ENCODE measurements at places on chromosomes 1 and 21.

DNA sequence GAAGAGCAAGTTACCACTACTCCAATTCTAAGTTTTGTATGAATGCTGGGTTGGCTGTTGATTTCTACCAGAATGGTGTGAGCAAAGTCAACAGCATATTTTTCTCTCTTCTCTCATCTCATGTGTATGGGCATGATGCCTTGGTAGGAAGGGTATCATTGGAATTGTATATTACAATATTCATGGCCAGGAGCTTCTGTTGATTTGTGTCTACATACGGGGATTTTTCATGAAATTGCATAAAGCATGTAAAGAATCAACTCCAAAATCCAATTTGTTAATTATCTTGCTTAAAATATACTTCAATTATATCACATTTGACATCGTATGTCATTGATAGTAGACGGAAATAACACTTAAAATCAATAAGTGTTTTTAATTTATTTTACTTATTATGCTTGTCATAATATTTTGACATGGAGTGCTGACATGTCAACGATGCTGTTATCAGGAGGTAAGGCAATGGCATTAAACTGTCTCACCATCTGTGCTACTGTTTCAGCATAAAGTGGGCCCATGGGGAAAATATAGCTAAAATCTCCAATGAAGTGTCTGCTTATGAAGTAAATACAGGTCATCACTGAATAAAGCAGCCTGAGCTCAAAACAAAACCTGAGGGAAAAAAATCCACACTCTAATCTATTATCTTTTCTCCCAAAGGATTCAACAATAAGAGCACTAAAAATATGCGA lies 142.2 kb upstream of the NBPF11 start:
- no peak for DNase-seq

DNA sequence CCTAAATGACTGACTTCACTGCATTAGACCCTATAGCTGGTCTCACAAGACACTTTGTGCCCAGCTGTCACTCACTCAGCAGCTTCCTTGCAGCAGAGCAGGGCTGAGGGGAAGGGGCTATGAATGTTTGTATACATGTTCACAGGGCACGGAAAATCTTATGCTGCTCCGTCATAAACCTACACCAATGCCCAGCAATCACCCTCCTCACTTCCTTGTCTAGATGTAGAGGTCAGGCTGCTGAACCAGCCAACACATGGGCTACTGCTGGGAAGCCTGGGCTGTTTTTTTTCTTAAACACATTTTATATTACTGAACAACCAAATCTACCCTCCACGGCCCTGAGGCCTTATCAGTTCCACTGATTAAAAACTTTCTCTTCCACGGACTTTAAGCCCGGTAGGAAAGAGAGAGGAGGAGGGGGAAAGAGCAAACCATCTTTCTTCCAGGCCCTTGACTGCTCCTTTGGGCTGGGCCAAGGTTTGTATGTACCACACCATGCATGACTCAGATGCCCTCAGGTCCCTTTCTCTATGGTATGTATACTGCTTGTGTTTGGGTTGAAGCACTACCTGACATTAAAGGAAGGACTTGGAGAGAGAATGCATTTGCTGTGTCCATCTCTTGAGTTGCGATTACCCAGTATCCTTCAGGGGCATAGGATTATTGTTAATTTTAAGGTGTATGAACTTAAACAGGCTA lies 12.7 kb downstream of the MTFR1L start:
- DNase-seq: no peak

DNA sequence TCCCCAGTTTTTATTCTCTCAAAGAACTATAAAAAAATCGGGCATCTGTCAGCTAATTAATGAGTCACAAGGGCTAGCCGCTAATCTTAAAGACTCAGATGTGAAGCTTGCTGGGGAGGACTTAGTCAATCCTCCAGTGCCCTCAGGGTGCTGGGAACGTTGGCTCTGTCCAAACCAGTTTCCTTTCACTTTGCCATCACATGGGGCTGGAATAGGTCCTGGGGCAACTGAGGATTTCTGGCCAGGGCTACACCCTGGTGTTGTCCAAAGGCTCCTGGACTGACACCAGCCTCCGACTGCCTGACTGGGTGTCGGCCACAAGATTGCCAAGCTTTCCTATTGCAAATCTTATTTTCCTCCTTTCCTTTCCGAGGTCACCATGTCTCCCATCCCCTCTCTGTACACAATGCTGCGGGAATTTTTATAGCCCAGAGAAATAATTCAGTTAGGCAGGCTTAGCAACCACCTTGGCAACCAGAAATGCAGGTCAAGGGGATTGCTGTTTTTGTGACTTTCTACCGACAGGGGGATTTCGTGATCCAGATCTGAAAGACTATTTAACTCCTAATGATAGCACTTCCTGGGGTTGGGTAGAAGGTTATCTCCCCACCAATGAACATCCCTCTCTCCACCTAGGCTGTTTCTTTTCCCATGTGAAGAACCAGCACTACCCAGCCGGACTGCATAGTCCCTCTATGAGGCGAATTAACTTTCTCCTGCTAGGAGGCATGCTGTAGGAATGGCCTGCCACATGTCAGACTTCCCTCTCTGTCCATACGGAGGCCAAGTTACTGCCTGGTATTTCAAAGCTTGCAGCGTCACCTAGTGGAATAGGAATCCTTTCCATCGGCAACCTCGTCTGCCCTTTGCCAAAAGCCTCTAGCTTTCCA lies 29.9 kb upstream of the CTBS start:
- no peak for DNase-seq

DNA sequence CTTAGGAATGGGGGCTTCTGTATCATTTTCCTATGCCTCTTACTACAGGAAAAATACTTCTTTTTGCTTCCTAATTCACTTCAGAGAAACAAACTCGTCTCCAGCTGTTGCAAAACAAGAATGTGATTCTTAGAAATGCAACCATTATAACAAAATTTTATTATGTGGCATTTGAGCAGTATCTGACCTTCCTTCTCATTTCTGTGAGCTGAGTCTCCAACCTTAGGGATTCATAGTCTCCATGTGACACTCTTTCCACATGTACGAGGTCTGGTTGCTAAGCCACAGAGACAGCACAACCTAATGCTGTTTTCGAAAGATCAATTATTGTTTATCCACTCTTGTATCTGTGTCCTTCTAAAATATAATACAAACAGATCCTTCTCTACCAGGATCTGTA lies 75.3 kb upstream of the RGS4 start:
- no peak for DNase-seq

DNA sequence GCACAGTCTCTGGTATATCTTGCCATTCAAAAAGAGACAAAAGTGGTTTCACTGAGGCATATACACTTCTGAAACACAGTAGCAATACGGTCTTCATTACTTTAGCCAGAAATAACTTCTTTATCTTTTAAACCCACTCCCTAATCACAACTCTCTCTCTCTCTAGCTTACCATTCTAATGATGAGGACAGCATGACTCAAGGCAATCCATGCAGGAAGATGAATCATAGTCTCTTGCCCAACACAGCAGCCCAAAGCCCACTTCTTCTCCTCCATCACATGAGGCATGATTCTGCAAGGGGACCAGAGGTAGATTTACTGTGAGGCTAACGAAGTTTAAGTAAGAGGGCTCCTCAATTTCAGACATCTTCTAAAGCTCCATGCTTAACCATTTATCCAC lies 285.0 kb upstream of the NR5A2 start:
- DNase-seq: no peak

- DNase-seq: no peak
Observed at GRCh38 chr1:219965285-219966070, 37.1 kb upstream of the SLC30A10 start.

GRCh38 chr1:212727386-212728181 lies 27.9 kb upstream of the BATF3 start:
- DNase-seq: no peak

DNA sequence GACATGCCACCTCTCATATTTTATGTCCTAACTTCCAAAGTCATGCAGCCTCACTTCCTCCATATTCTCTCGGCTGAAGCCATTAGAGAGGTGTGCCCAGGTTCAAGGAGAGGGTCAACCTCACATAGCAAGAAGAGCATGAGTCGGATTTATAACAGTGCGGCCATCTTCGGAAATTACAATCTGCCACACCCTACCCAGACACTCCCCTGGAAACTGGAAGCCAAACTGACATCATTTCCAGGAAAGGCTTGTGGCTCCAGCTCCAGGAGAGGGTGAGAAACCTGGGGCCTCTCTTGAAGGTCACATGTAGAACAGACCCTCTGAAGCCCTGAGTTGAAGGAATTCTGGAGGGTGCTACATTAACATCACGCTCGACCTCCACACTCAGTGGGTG lies 73.5 kb downstream of the RRAGC start:
- DNase-seq: no peak

DNA sequence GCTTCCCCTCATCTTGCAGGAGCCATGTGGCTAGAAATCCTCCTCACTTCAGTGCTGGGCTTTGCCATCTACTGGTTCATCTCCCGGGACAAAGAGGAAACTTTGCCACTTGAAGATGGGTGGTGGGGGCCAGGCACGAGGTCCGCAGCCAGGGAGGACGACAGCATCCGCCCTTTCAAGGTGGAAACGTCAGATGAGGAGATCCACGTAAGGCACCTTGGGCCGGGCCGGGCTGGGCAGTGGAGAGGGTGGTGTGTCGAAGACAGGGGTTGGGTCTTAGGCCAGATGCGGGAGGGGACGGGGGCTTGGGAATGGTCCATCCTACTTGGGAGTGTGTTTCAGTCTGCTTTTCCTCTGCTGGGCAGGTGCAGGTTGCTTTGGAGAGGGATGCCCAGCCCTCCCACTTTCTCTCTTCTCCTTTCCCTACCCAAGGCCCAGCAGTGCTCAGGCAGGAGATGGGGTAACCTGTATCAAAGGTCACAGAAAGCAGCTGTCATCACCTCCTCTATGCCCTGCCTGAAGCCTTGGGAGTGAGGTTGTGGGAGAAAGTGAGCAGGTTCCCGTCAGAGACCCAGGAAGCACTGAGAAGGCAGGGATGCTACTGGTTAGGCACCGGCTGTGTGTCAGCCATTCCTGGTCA lies 18.9 kb downstream of the EPHX1 start:
- DNase-seq: no peak

- DNase-seq: no peak
Observed at GRCh38 chr1:43970502-43970901, 692 bp downstream of the DPH2 start.

DNA sequence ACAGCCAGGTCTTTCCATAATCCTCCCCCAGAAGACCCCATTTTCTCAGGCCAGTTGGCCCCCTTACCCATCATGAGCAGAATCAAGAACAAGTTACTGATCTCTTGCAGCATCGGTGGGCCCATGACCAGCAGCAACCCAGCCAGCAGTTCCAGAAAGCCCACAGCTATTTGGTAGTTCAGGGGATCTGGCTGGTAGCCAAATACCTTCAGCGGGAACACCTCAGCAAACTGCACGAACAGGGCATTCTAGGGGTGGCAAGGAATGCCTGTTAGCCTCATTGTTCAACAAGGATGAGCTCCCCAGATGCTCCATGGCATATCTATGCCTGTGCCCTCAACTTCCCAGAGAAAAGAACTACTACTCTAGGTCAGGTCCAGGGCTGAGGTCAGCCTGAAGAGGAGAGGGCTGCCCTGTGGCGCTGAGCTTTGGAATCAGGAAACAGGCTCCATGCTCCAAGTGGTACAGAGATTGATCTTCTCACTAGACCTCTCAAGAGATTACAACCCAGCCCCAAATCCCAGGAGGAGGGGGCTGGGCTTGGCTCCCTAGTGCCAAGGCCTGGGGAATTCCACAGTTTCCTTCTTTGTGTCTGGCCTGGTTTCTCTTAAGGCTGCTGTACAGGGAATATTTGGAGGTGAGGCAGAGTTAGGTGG lies 1.3 kb downstream of the TMEM35B start:
- no peak for DNase-seq

DNA sequence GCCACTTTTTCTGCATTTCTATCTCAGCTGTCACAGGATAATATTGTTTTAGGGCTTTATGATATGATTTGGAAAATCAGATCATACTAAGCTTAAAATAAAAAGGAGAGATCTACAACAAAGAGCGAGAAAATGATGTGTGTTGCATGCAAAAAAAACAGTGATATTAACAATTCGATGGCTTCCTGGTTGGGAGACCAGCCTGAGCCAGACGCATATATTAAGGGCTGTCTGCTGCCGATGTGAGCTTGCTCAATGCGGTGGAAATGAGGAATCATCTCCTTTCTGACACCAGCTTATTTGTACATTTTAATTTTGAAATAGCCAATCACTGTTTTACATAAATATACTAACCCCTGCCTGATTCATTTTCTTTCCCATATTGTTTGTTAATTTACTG lies 862.6 kb downstream of the USP25 start:
- DNase-seq: no peak

- no peak for DNase-seq
Observed at GRCh38 chr1:153488731-153489130, 28.3 kb upstream of the S100A7 start.

DNA sequence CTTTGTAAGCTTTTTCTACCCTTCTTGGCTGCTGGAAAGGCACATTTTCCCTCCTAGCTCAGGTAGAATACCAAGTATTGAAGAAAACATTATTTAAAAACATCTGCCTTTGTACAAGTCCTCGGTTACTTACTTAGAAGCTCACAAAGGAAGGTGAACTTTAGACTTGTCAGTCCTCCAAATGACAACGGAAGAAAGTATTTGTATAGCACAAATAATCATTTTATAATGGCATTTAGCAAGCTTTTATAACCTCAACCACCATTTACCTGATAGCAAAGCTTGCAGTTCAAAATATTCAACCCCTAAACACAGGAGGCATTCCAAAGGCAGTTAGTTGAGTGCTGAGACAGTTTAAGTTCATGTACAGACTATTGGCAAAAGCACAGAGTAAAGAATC lies 2.5 kb upstream of the FCAMR start:
- DNase-seq: no peak

- no peak for DNase-seq
Observed at GRCh38 chr21:39651206-39651605, 38.5 kb downstream of the B3GALT5 start.

- DNase-seq: no peak
Observed at GRCh38 chr1:207812778-207813511, 61.1 kb downstream of the CD46 start.

DNA sequence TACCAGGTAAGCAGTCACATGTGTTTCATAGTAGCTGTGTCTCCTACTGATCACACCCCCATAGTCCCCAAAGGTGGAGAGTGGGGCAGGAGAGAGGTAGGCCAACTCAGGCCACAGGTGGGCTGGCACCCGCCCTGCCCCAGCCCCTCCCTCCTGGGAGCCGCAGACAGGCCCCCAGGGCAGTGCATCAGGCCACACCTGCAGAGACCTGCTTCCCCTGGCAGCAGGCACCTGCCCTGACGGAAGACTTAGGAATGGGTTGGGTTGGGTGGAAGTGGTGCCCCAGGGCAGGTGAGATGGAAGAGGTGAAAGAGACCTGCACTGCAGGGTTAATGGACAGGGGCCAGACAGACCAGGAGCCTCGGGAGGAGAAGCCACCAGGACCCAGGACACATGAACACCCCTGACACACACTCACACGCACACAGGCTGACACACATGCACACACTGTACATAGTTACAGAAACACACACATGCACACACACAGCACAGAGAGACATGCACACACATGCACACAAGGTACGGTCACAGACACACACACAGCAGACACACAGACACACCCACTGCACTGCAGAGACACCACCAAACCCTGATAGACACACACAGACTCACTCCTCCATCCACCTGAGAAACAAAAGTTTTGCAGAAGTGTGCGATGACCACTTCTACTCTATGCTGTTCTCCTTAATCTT lies 1.7 kb upstream of the COL18A1 start:
- DNase-seq: no peak
